ENCODE measurements at places on chromosomes 4 and X. TPM values are rescaled to one million over a fixed set of nuclear protein-coding genes. Genes with fewer than 3 reads are reported as not detected.

DNA sequence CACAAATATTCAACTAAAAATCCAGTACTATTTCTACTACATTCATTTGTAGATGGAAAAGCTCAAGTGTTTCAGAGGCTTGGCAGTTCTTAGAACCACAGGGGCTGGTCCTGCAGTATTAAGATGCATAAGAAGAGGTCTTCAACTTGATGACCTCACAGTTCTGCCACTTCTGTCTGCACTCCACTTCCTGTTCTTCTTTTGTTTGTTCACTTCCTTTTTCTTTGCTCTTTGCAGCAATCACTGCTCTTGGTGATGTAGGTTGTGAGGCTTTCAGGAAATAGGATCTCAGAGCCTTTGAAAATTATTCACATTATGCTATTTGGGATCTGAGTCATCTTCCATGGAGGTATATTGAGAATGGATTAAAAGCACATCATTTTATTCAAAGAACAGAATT lies 602.0 kb upstream of the CPEB2 start:
- no peaks in the 10 kb centered on the region for H3K4me1 ChIP-seq
- H3K4me3 ChIP-seq: no peak overlapping the region
- no peak overlapping the region for H3K27ac ChIP-seq
- no peak for DNase-seq
- H3K27me3 ChIP-seq: no peaks in the 10 kb centered on the region

- H3K27ac ChIP-seq: no peak within 1 kb of the TSS
- peak; percentile 51 for DNase-seq
- no peaks in the 10 kb centered on the region for H3K27me3 ChIP-seq
- H3K4me3 ChIP-seq: peak within 1 kb of the TSS; percentile 5
Measured at GRCh38 chrX:24647257-24648058, at the start of gene PCYT1B. PCYT1B (minus strand) TSS chrX:24647347; CDS start chrX:24647105, 242 bp downstream.

- H3K4me1 ChIP-seq: no peaks in the 10 kb centered on the region
- no peaks in the 10 kb centered on the region for H3K36me3 ChIP-seq
- H3K27ac ChIP-seq: no peak overlapping the region
- no peak for DNase-seq
- no peaks in the 10 kb centered on the region for H3K27me3 ChIP-seq
Measured at GRCh38 chr4:86894455-86894854, 2.2 kb upstream of the C4orf36 start.

DNA sequence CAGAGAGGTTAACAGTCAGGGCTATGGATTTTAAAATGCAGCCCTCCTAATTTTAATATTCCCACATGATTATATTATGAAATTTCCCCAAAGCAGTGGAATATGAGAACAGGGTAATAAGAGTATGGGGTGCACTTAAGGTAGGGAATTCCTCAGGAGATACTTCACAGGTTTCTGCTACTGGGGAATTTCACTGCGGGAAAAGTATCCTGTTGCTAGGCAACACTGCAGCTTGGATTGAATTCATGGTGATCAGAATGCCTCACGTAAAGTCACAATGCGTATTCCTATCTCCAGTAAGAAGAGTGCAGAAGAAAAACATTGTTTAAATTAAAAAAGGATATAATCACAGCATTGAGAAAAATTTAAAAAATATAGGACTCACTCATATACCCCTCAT lies 398.1 kb upstream of the RPS6KA3 start:
- no peak overlapping the region for H3K27ac ChIP-seq
- no peak for DNase-seq
- H3K4me1 ChIP-seq: no peaks in the 10 kb centered on the region
- no peaks in the 10 kb centered on the region for H3K27me3 ChIP-seq

- no peak overlapping the region for H3K27ac ChIP-seq
- no peaks in the 10 kb centered on the region for H3K4me1 ChIP-seq
- H3K4me3 ChIP-seq: no peak overlapping the region
- no peak for DNase-seq
- no peaks in the 10 kb centered on the region for H3K36me3 ChIP-seq
- H3K27me3 ChIP-seq: no peaks in the 10 kb centered on the region
Measured at GRCh38 chr4:146916479-146917076, 29.1 kb downstream of the TTC29 start.

DNA sequence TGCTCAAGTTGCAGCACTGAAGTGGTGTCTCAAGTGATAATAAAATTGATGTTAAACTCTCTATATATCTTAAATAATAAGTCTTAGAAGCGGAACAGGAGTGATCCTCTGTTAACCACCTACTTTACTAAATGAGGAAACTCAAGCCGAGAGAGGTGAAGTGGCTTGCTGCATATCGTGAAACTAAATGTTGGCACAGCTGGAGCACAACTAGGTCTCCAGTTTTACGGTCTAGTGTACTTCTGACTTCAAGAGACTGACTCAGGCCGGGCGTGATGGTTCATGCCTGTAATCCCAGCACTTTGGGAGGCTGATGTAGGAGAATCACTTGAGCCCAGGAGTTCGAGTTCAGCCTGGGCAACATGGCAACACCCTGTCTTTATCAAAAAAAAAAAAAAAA lies 35.5 kb upstream of the PLS3 start:
- no peak overlapping the region for H3K4me3 ChIP-seq
- H3K4me1 ChIP-seq: no peaks in the 10 kb centered on the region
- no peak overlapping the region for H3K27ac ChIP-seq
- H3K36me3 ChIP-seq: no peaks in the 10 kb centered on the region

- no peak overlapping the region for H3K4me3 ChIP-seq
- DNase-seq: no peak
- no peaks in the 10 kb centered on the region for H3K27me3 ChIP-seq
- no peak overlapping the region for H3K27ac ChIP-seq
- H3K36me3 ChIP-seq: no peaks in the 10 kb centered on the region
Measured at GRCh38 chrX:103453655-103454054, 65.6 kb downstream of the RAB40A start.

DNA sequence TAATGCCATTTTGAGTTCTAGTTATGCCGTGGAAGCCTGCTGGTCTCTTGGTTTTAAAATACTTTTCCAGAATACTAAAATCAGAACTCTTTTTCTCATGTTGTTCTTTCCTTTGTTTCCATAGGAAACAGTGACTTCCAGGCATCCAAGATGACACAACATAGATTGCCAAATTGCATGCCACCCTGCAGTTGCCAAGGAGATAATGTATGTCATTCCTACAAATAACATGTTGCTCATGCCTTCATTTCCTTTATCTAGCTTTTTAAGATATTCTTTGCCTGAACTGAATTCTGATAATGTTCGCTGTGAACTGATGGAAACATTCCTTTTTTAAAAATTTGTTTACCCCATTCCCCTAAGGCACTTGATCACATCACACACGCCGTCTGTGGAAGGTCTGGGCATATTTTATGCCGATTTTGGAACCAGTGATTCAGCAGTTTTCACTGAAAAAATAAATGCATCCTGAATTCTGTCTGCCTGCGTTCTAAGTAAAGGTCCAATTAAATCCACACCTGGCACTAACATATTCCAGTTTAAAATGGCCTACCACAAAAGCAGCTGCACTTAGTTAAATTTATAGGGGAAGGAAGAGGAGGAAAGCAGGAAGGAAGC lies 38.0 kb upstream of the COX7B2 start:
- H3K36me3 ChIP-seq: no peaks in the 10 kb centered on the region
- no peak for DNase-seq
- H3K27me3 ChIP-seq: no peaks in the 10 kb centered on the region

DNA sequence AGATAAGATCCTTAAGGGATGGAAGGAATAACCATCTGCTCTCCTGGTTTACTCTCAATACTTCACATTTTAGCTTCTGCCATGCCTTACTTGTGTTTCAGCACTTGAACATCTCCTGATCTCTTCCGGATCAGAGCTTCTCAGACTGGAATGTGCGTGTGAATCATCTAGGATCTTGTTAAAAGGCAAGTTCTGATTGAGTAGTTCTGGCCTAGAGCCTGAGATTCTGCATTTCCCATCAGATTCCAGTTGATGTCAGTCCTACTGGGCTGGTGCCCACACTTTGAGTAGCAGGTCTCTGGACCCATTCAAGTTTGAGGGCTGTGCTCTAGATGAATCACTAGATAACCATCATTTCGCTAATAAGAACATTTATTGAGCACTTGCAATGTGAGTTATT lies 20.0 kb downstream of the NDP start:
- H3K27me3 ChIP-seq: no peaks in the 10 kb centered on the region
- no peak overlapping the region for H3K27ac ChIP-seq
- H3K36me3 ChIP-seq: no peaks in the 10 kb centered on the region
- DNase-seq: no peak
- no peaks in the 10 kb centered on the region for H3K4me1 ChIP-seq
- H3K4me3 ChIP-seq: no peak overlapping the region

DNA sequence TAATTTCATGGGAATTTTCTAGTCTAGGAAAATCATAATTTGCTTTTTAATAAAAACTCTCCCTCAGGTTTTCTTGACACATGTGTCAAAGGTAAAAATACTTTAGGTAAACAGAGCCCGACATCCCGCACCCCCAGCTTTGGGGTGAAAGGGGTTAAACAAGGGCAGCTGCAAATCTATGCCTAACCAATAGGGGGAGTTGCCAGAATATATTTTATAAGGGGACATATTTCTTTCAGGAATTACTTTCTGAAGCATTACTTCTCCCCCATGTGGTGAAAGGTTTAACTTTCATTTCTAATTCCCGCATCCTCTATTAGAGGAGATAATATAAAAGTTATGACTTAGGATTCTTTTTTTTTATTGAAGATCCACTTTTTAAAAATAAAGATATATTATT lies 53.9 kb upstream of the HEPH start:
- no peaks in the 10 kb centered on the region for H3K4me1 ChIP-seq
- no peaks in the 10 kb centered on the region for H3K27me3 ChIP-seq
- DNase-seq: no peak
- H3K36me3 ChIP-seq: no peaks in the 10 kb centered on the region
- H3K4me3 ChIP-seq: no peak overlapping the region
- H3K27ac ChIP-seq: no peak overlapping the region

The FAM47A gene
- not detected for total RNA-seq

- no peaks in the 10 kb centered on the region for H3K4me1 ChIP-seq
- H3K4me3 ChIP-seq: no peak overlapping the region
- no peaks in the 10 kb centered on the region for H3K36me3 ChIP-seq
Measured at GRCh38 chr4:184216515-184216914, 1.2 kb downstream of the ENPP6 start.

GRCh38 chrX:39398215-39398962 lies 597.1 kb downstream of the MID1IP1 start:
- no peaks in the 10 kb centered on the region for H3K36me3 ChIP-seq
- H3K4me3 ChIP-seq: no peak overlapping the region

DNA sequence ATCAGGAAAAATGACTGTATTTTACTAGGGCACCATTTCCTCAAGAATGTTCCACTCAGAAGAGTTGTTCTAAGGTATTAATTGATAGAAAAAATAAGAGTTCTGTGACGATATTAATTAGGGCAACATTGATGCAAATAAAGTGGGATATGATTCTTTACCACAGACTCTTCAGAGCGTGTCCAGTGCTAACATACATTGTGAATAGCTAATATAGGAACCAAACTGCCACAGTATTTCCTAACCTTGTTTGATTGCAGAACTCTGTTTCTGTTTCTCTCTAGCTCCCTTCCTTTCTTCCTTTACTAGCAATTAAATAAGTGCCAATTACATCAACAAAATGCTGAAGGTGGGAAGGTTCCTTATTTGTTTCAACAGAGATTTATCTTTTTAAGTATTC lies 154.1 kb upstream of the CPEB2 start:
- H3K27me3 ChIP-seq: no peaks in the 10 kb centered on the region
- no peaks in the 10 kb centered on the region for H3K36me3 ChIP-seq
- H3K4me3 ChIP-seq: no peak overlapping the region
- no peak for DNase-seq
- no peaks in the 10 kb centered on the region for H3K4me1 ChIP-seq

GRCh38 chr4:85932500-85933290 lies 427.2 kb downstream of the MAPK10 start:
- no peak for DNase-seq
- H3K4me1 ChIP-seq: no peaks in the 10 kb centered on the region
- no peak overlapping the region for H3K27ac ChIP-seq
- no peaks in the 10 kb centered on the region for H3K27me3 ChIP-seq
- no peaks in the 10 kb centered on the region for H3K36me3 ChIP-seq
- H3K4me3 ChIP-seq: no peak overlapping the region

GRCh38 chr4:181189751-181190150 lies 1053.5 kb upstream of the TENM3 start:
- H3K27ac ChIP-seq: no peak overlapping the region
- H3K4me1 ChIP-seq: no peaks in the 10 kb centered on the region
- no peaks in the 10 kb centered on the region for H3K27me3 ChIP-seq

The CT45A10 gene
- total RNA-seq: not detected

DNA sequence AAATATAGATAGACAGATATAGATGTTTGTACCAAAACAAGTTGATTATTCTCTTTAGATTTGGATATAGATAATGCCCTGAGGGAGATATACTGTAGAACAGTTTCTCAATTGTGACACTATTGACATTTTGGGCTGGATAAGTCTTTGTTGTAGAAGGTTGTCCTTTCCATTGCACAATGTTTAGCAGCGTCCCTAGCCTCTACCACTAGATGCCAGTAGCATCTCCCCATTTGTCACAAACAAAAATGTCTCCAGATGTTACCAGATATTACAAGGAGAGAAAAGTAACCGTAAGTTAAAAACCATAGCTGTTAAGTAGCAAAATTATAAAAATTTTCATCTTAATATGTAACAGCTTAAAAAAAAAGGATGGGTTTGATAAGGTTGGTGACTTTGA lies 2595.3 kb downstream of the ARAP2 start:
- H3K27me3 ChIP-seq: no peaks in the 10 kb centered on the region
- DNase-seq: no peak
- no peak overlapping the region for H3K4me3 ChIP-seq
- H3K27ac ChIP-seq: no peak overlapping the region

- no peaks in the 10 kb centered on the region for H3K36me3 ChIP-seq
- H3K4me1 ChIP-seq: no peaks in the 10 kb centered on the region
- DNase-seq: no peak
Measured at GRCh38 chr4:80336582-80336981, 1.1 kb downstream of the CFAP299 start.

GRCh38 chrX:129741880-129742758 lies 3.3 kb downstream of the XPNPEP2 start:
- no peaks in the 10 kb centered on the region for H3K36me3 ChIP-seq
- no peak for DNase-seq
- no peaks in the 10 kb centered on the region for H3K27me3 ChIP-seq

DNA sequence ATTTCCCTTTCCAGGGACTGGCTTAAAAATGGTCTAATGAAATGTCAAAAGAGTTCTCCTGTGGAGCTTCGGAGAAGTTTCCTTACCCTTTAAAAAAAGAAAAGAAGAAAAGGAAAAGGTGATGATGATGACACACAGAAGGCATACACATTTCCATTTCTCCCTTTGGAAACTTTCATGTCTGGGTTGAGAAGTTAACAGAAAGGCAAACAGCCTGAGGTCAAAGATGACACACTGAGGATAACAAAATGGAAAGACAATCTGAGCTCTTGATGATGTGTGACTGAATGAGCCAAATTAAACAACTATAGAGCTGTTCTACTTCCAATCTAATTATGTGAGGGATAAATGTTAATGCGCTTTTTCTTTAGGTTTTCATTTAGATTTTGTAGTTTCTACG lies 32.2 kb downstream of the NFXL1 start:
- no peaks in the 10 kb centered on the region for H3K36me3 ChIP-seq
- no peak overlapping the region for H3K27ac ChIP-seq
- no peaks in the 10 kb centered on the region for H3K27me3 ChIP-seq
- no peaks in the 10 kb centered on the region for H3K4me1 ChIP-seq
